ENCODE measurements at places on chromosomes 5 and 9. TPM values are rescaled to one million over a fixed set of nuclear protein-coding genes. Genes with fewer than 3 reads are reported as not detected.

DNA sequence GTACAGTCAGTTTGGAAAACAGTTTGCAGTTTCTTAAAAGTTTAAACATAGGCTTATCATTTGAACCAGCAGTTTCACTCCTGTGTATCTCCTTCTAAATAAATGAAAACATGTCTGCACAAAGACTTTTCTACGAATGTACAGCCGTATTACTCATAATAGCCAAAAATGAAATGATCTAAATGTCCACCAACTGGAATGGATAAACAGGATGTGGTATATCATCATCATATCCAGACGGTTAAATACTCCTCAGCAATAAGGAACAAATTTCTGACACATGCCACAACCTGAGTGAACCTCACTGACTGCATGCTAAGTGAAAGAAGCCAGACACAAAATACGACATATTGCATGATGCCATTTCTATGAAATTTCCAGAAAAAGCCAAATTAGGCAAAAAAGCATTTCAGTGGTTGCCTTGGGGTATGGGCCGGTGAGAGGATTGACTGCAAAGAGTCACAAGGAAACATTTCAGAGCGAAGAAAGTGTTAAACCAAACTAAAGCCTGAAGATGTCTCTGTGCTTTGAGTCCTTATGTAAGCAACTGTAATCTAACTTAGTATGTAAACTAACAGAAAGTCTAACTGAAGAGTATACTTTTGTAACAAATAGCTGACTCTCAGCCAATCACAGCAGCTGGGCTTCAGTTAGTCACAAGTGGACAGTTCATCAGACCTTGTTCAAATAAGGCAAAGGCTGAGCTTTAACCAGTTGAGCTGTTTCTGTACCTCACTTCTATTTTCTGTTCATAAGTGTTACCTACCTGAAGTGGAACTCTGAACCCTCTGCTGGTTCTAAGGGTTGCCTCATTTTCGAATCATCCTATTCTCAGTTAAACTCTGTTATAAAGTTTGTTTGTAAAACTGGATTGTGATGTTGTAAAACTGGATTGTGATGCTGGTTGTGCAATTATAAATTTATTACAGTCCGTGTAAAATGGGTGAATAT lies 65.2 kb downstream of the TRIO start:
- no peak for DNase-seq

- DNase-seq: no peak
These were observed 152.1 kb downstream of the CRB2 start for GRCh38 chr9:123508048-123508447.

DNA sequence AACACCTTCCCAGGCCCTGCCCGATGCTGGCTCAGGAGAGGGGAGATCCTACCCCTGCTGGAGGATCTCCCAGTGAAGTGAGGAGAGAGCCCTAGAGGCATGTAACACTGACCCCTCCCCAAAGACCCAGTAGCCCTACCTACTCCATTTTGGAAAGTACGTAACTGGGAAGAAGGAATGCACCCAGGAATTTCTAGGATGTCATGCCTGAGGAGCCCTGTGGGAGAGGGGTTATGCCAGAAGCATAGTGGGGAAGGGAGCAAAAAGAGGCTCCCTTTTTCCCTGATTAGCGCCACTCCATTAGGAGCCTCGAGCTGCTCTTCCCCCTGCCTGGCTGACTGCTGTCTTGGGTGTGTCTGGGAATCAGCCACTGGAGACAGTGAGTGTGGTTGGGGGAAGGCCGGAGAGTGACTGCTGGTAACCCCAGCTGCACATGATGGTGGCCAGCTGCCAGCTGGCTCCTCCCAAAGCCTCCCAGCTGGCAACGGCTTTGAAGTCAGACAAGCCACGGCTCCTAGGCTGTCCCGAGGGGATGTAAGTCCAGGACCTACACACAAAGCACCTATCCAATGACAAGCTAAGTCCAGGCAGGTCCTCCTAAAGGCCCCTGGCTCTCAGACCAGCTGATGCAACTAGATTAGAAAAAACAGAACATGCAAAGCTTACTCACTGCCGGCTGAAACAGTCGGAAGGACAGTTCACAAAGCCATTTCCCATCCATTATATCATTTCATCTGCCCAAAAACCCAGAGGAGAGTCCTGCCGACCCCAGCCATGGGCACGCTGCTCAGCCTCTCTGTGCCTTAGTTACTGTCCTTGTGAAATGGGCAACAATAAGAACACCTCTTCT lies 136.5 kb upstream of the ABCA1 start:
- DNase-seq: no peak

- DNase-seq: no peak
These were observed 151.5 kb upstream of the ABCA1 start for GRCh38 chr9:105079457-105079856.

- DNase-seq: no peak
These were observed 57.9 kb downstream of the OSTF1 start for GRCh38 chr9:75146229-75146628.

GRCh38 chr9:116686693-116687073 lies 422 bp upstream of the TRIM32 start:
- DNase-seq: no peak

GRCh38 chr5:87233143-87233542 lies 34.5 kb upstream of the RASA1 start:
- DNase-seq: no peak

GLDC gene
- 20.8 TPM for polyA plus RNA-seq

- DNase-seq: no peak
These were observed 689 bp downstream of the CNTRL start for GRCh38 chr9:121075251-121076036.

- DNase-seq: no peak
These were observed 48.8 kb upstream of the GALNT10 start for GRCh38 chr5:154141745-154142221.

GRCh38 chr5:107979291-107979690 lies 308.6 kb upstream of the EFNA5 start:
- DNase-seq: no peak

DNA sequence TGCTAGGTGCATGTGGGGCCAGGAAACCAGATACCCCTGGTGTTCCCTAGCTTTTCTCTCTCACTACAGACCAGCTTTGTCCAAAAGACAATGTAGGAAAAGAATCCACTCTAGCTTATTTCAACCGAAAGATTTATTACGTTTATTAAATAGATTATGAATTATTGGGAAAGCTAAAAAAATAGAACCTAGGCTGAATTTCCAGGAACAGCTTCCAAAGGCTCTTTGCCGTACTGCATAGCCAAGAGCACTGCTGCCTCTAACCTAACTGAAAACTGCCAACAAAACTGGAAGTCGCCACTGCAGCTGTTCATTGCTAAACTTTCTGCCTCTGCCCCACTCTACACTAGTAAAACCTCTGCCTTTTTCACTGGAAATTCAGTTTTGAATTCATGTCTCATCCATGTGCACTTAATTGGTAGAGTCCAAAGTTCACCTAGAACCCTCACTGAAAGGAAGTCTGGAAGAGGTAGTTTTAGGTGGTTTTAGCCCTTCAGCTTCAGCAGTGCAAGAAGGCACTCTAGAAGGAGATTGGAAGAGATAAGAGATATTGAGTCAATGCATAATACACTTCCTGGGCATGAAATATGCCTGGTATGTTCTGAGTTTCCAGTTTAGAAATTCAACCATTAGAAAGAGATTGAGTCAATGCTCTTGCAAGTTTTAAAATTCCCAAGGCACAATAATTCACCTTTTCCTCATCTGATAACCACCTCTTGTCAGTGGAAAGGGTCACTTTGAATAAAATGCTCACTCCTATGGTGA lies 927.9 kb downstream of the MAT2B start:
- no peak for DNase-seq

- no peak for DNase-seq
These were observed 141.6 kb downstream of the INSYN2B start for GRCh38 chr5:169838688-169839087.

ZFP2 gene
- polyA plus RNA-seq: 7.6 TPM

ANKRD34B gene
- 0.19 TPM for polyA plus RNA-seq

DNA sequence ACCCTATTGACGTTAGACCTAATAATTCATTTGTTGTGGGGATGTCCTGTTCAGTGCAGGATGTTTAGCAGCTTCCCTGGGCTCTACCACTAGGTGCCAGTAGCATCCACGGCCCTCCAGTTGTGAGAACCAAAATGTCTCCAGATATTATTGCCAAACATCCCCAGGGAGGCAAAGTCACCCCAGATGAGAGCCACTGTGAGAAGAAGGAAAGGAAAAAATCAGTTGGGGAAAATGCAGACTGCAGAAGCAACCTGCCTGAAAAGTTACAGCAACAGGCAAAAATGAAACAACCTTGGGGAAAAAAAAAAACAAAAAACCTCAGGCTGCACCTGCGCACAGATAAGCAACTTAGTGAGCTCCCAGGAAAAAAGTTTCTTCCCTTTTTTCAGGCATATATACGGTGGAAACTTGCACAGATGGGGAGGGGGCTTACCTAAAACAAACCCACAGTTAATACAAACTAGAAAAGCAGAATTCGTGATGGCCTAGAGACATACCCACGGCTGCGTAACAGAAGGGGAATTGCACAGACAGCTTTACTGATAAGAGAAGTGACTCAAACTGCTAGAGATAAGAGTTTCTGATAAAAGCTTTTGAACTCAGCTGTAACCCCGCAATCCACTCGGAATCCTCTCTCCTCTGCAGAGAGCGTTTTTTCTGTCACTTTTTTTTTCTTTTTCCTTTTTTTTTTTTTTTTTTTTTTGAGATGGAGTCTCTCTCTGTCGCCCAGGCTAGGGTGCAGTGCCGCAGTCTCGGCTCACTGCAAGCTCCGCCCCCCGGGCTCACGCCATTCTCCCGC lies 29.8 kb upstream of the FBP1 start:
- no peak for DNase-seq

DNA sequence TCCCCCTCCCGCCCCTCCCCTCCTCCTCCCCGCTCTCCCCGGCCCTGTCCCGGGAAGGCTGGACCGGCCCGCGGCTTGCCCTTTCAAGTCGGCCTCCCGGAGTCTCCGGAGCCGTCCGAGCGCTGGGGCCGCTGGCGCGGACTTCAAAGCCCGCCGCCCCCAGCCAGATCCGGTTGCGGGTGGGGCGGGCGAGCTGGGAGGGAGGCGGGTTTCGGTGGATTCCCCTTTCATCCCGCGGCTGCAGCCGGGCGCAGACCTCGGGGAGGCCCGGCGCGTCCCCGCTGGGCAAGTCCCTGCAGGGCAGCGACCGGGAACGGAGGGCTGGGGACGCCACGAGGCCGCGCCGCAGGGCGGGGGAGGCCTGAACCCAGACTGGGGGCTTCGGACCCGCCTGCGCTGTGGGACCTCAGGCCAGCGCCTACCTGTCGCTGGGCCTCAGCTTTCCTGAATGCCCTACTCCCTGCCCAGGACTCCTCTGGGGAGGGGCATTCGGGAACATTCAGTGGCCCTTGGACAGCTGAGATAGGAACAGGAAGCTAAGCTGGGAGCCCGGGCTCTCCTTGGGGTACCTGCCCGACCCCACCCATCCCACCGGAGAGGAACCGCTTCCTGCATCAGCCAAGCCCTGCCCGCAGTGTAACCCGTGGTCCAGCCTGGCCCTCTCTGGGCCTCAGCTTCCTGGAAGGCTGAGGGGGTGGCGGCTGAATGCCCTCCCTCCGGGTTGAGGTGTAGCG lies 23.4 kb downstream of the C9orf50 start:
- no peak for DNase-seq

DNA sequence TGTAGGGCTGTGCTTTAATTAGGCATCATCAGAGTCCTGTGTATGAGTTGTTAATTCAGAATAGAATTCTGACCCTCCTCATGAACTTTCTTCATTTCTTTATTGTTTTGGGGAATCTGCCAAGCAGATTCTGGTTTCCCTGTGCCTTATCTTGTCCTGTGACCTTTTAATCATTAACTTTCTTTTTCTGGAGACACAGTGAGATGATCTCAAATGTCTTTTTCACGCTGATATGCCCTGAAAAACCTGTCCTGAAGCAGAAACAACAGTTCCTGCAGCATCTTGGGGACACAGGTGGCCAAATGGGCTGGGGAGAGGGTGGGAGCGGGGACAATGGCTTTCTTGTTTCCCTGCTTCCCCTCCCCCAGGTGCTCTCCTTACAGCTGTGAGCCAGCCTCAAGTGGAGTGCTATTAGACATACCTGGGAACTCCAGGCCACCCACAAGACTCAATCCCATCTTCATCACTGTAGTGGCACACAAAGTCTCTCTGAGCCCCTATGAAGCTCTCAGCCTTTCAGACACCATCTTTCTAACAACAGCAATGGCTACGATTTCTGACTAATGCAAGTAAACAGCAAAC lies 213.8 kb downstream of the ATP10B start:
- no peak for DNase-seq

DNA sequence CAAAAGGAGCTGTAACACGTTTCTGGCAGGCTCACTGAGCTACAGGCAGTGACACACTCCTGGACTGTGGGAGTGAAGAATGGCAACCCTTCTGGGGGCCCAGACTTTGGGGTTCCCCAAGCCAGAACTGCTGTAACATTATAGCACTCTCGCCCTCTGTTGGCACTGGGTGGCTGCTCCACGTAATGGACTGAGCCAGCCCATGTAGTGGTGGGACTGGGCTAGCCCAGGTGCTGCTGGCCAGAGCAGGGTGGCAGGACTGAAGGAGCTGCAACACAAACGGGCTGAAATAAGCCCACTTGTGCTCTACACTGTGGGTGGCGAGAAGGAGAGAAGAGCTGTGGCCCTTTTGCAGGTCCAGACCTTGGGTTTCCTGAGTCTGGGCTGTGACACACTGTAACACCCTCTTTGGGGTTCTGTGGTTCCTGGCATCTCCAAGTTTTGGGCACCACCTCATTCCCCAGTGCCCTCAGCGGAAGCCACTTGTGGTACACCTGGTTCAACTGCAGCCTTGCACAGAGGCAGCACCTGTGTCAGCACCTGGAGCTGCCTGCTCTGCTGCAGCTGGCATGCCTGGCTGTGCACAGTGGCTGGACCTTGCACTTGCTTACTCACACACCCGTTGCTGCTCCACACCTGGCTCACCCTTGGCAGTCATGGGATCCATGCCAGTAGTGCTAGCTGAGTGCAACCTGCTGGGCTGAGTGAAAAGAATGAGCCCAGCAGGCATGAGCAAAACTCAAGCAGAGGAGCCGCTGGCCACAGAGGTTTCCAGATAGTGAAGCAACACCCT lies 95.0 kb upstream of the PRR16 start:
- no peak for DNase-seq

DNA sequence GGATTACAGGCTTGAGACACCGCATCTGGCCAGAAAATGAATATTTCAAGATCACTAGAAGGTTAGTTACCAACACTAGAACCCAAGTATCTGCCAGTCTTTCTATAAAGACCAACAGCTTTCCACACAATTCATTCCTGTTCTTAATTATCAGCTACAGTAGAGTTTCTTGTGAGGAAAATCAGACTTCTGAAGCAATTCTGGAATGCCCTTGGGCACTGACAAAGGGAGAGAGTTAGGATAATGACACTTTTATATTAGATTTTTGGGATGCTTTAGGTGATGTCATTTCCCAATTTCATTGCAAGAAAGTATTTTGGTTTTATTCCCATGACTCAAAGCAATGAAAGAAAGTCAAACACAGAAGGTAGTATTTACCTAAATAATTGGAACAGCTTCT lies 497.0 kb upstream of the TUSC1 start:
- DNase-seq: no peak

SLC36A2 gene
- 4.7 TPM for polyA plus RNA-seq

KIF27 gene
- polyA plus RNA-seq: 22.7 TPM

All from left renal cortex interstitium (tissue), 4 donors.